B cell (primary cell): ENCODE measurements at places on chromosomes 2 and 18. TPM values are rescaled to one million over a fixed set of nuclear protein-coding genes. Genes with fewer than 3 reads are reported as not detected.

GRCh38 chr2:5409898-5410381 lies 282.2 kb upstream of the SOX11 start:
- no peaks in the 10 kb centered on the region for H3K4me1 ChIP-seq
- H3K4me3 ChIP-seq: no peak overlapping the region
- H3K36me3 ChIP-seq: no peaks in the 10 kb centered on the region
- H3K27ac ChIP-seq: no peak overlapping the region
- DNase-seq: no peak
- H3K27me3 ChIP-seq: no peaks in the 10 kb centered on the region

GRCh38 chr2:59389240-59389639 lies 1148.1 kb upstream of the FANCL start:
- H3K4me1 ChIP-seq: no peaks in the 10 kb centered on the region
- DNase-seq: no peak
- no peak overlapping the region for H3K27ac ChIP-seq
- no peaks in the 10 kb centered on the region for H3K27me3 ChIP-seq
- H3K36me3 ChIP-seq: no peaks in the 10 kb centered on the region

DNA sequence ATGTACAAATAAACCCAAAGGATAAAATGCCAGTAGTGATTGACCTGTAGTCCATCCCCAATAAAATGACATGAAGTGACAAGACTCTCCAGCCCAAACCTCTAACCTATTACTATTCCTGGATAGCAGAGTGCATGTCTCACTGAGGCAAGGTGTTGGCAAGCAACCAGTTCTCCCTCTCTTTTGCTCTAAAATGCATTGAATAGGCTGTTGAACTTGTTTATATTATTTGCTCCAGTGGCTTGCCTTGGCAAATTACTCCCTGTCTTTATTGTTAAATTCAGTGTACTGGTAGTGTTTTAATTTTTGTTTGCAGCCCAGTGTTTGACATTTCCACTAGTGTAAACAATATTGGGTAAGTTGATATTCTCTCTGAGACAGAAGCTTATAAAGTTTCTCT lies 70.5 kb downstream of the CSRNP3 start:
- H3K27ac ChIP-seq: no peak overlapping the region
- no peaks in the 10 kb centered on the region for H3K36me3 ChIP-seq
- no peak for DNase-seq
- no peak overlapping the region for H3K4me3 ChIP-seq
- H3K27me3 ChIP-seq: no peaks in the 10 kb centered on the region
- peaks cover 8% of the 10 kb centered on the region for H3K4me1 ChIP-seq

GRCh38 chr2:165716091-165716490 lies 78.0 kb downstream of the GALNT3 start:
- H3K36me3 ChIP-seq: no peaks in the 10 kb centered on the region
- DNase-seq: no peak
- H3K27me3 ChIP-seq: no peaks in the 10 kb centered on the region
- H3K27ac ChIP-seq: no peak overlapping the region

GRCh38 chr2:200442471-200442870 lies 67.4 kb downstream of the KCTD18 start:
- H3K27ac ChIP-seq: no peak overlapping the region
- H3K4me1 ChIP-seq: no peaks in the 10 kb centered on the region
- no peaks in the 10 kb centered on the region for H3K27me3 ChIP-seq

DNA sequence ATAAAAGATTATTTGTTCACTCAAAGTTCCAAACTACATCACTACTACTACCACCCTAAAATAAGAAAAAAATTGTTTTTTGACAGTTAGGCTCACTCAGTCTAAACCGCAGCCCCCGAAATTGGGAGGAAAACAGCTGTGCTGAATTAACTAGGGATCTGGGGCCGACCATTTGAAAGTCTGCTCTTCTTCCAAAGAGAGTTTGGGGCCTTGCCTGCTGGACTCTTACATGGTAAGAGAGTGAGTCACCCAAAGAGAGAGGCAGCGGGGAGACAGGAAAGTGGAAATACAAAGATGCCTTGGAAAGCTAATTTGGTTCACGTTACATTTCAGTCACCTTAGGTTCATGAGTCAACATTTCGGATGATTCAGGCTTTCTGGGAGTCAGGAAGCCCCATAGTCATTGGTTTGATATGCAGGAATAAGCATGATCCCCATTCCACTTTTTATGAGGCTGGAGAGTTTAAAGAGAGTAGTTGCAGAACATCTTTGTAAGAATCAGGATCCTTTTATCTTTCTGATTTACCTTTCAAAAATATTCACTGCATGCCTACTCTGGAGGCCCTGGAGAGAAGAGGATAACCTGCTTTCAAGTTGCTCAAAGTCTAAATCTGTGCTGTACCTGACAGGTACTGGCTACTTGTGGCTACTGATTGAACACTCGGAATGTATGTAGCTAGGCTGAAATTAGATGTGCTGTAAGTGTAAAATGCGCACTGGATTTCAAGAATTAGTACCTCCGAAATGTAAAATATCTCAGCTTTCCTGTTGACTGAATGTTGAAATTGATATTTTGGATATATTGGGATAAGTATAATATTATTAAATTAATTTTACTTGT lies 995 bp upstream of the RTN4 start:
- peak; percentile 50 for DNase-seq
- no peaks in the 10 kb centered on the region for H3K36me3 ChIP-seq
- H3K27ac ChIP-seq: peak overlapping the region; percentile 89
- peak overlapping the region; percentile 67 for H3K4me3 ChIP-seq
- H3K4me1 ChIP-seq: peaks cover 57% of the 10 kb centered on the region
- no peaks in the 10 kb centered on the region for H3K27me3 ChIP-seq

- no peaks in the 10 kb centered on the region for H3K27me3 ChIP-seq
- H3K4me3 ChIP-seq: no peak overlapping the region
- no peak overlapping the region for H3K27ac ChIP-seq
Measured at GRCh38 chr18:74440808-74441427, 16.2 kb downstream of the DIPK1C start.

GRCh38 chr2:127700527-127701192 lies 637 bp upstream of the SFT2D3 start:
- H3K4me3 ChIP-seq: peak overlapping the region; percentile 79
- DNase-seq: peak; percentile 71
- no peaks in the 10 kb centered on the region for H3K36me3 ChIP-seq
- H3K4me1 ChIP-seq: peaks cover 29% of the 10 kb centered on the region

GRCh38 chr2:156400706-156401678 lies 35.2 kb upstream of the GPD2 start:
- H3K36me3 ChIP-seq: no peaks in the 10 kb centered on the region
- peak overlapping the region; percentile 98 for H3K27ac ChIP-seq
- DNase-seq: peak; percentile 92
- H3K4me1 ChIP-seq: peaks cover 10% of the 10 kb centered on the region
- H3K4me3 ChIP-seq: peak overlapping the region; percentile 61
- no peaks in the 10 kb centered on the region for H3K27me3 ChIP-seq

The TUBB8B gene
- total RNA-seq: 0.49 and 0.95 TPM in 2 replicates

The SERPINB11 gene
- total RNA-seq: not detected in 2 replicates
